NCI-H2081 (cell line): ENCODE measurements at places on chromosomes 1 and 21.

DNA sequence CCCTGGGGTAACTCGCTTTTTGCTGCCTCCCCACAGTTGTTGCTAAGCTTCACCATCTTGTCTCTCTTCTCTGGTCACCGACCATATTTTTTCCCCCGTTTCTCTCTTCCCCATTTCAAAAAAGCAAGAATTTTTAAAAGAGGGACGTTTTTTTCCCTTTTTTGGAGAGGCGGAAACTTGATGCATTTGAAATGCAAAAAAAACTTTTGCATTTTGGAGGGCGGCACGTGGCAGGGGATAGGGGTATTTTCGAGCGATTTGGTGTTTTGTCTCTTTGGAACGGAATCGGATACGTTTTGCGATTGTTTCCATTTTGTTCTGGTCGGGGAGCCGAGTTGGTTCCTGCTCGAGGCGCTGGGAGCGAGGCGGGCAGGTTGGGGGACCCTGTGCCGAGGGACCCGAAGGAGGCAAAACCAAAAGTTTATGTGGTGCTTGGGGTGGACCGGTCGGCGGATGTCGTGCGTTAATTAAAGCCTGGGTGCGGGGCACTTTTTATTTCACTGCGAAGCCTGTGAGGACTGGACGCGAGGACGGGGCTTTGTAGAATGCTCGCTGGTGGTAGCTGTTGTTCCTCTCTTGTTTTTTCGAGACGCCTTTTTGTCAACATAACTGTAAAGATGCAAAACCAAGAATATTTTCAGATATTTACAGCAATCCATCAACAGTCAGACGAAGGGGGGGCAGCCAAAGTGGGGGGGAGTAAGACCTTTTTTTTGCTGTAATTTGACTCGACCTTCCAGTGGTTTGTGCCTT lies 884 bp downstream of the H3-3A start:
- DNase-seq: peak; percentile 60

DNA sequence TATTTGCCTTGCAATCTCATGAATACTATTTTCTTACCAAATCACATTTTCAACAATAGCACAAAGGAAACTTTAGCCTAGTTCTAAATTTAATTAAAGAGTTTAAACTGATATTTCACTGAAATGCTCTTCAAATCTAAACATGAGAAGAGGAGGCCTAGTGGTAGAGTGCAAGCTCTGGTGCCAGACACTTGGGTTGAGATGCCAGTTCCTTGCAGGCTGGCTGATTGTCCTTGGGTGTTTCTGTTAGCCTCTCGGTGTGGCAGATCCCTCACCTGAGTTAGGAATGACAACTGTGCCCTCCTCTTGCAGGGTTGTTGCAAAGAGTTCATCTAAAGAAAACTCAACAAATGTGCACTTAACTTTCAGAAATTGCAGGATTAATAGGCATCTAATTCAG lies 12.5 kb downstream of the ZBTB21 start:
- no peak for DNase-seq

GRCh38 chr21:45522381-45522780 lies 19.9 kb downstream of the SLC19A1 start:
- DNase-seq: no peak

- peak; percentile 61 for DNase-seq
These were observed 137.6 kb upstream of the RUNX3 start for GRCh38 chr1:25067518-25068251.

DNA sequence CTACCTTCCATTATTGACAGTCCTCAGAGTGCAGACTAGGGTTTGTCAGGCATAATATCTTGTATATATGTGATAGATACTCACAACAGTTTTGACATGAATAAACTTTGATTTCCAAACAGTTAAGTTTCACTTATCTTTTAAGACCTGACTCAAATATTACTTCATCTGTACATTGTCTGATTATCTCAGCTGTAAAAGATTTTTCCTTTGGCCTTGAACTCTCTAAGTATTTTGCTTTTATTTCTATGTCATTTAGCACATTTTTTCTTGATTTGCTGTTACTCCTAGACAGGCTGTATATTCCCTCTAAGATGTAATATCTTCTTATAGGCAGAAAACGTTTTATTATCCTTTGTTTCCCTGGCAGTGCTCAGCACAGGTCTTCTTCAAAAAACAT lies 65.6 kb upstream of the DMRTA2 start:
- DNase-seq: no peak

- DNase-seq: no peak
These were observed 208.2 kb upstream of the USP25 start for GRCh38 chr21:15521644-15522001.

DNA sequence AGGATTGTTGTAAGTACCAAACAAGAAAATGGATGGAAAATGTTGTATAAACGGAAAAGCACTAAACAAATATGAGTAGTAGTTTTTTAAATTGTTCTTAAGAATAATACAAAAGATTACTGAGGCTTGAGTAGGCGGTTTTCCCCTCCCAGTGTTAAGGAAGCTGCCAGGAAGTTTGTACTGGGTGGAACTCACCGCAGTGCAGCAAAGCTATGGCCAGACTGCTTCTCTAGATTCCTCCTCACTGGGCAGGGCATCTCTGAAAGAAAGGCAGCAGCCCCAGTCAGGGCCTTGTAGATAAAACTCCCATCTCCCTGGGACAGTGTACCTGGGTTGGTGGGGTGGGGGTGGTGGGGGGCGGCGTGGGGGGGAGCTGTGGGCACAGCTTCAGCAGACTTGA lies 58.7 kb downstream of the XCL2 start:
- DNase-seq: no peak

- no peak for DNase-seq
These were observed 136.1 kb downstream of the PRDM2 start for GRCh38 chr1:13836136-13836535.

DNA sequence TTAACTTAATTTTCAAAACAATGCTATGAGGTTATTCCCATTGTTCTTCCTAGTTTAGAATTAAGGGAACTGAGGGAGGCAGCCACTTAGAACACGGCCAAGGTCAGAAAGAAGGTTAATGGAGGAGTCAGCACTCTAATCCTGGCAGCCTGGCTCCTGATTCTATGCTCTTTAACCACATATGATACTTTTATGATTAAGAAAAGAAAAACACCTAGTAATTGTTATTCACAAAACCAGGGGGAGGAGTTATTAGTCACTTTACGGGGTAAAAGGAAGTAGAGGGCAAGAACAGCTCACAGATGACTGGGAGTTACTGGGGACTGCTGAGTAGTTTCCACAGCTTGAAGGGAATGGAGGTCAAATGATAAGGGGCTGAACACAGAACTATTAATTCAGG lies 38.6 kb downstream of the GADD45A start:
- DNase-seq: no peak

GRCh38 chr1:147560765-147561471 lies 19.6 kb downstream of the BCL9 start:
- DNase-seq: no peak

DNA sequence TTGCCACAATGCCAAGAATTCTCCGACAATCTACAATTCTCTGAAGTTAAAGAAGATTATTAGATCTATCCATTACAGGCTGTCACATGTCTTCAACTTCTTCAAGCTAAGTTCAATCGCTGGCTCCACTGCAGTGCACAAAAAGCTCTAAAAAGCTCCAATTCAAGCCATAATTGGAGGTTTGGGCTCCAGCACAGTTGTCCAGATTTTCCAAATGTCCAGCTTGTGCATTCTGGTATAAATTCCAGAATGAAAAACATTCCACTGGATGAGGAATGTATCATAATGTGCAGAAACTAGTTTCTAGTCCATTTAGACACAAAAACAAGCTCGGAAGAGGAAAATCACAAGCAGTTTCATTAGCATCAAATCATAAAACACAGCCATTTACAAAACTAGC lies 138.6 kb downstream of the NRIP1 start:
- no peak for DNase-seq

DNA sequence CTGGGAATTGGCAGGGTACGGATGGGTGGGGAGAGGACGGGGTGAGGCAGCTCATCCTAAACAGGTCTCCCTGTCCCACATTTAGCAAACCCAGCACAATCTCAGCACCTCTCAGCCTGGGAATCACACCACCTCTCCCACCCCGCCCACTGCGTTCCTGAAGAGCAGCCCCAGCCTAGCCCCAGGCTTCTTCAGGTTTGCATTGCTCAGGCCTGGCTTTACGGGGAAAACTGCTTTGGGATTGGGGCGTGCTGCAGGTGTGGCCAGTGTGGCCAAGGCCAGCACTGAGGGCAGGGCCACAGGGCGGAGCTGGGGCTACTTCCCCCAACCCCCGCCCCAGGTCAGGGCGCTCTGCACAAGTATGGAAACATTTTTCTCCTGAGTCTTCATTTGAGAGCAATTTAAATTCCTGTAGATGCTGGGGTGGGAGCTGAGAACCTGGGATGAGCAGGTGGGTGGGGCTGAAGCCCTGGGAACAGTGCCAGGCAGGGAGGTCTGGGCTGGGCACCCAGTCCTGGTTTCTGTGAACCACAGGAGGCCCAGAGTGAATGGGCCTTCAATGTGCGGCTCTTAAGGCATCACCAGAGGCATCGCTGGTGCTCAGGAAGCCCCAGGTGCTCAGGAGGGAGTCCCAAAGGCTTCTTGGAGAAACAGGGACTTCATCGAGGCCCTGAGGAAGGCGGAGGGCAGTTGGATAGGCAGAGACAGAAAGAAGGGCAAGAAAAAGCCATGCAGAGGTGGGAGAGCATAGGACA lies 24.1 kb downstream of the TNNT2 start:
- DNase-seq: no peak

DNA sequence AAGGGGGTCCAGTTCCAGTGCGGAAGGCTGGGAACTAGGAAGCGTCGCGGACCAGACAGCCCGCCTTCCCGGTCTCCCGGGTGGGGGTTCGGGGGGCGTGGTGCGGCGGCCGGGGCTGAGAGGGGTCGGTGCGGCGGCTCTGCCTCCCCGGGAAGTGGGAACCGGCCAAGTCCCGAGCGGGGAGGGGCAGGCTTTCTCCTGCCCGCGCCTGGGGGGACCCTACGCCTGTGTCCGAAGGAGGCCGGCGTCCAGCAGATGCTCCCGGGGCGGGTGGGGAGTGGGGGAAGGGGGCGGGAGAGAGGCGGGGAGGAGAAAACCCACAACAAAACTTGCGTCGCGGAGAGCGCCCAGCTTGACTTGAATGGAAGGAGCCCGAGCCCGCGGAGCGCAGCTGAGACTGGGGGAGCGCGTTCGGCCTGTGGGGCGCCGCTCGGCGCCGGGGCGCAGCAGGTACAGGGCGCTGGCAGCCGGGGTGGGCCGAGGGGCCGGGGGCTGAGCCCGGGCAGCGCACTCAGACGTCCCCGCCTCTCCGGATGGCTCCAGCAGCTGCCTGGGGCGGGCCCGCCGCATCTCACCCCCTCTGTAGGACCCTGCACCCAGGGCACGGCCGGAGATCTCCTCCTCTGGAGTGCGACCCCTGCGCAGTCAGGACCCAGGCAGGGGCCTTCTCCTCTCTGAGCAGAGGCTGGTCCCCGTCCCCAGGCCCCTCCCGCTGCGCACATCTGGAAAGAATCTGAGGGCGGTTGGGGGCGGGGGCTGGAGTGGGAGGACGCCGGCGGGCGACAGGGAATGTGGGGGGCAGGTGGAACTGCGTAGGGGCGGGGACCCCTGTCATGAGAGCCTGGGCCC lies at the start of gene PODN:
PODN (plus strand) TSS at position 355 of the 849 bp plus-strand sequence. CDS start 7,643 bp downstream, outside the sequence.
- DNase-seq: no peak

DNA sequence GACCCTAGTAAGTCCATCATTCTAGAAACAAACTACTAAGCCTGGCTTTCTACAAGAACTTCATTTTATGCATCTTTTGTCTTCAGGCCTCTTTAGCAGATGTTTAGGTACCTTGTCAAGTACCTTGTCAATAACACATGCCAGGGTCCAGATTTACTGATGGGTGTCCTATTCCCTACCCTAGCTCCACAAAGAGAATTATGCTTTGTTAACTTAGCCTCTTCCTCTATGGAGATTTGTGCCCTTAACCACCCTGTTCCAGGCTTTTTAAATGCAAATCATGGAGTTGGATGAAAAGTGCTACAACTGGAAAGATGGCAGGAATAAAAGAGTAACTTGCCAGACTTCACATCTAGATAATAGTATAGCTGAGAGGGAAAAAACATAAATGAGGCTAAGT lies 42.7 kb downstream of the SPATA46 start:
- DNase-seq: no peak

GRCh38 chr1:240001177-240001740 lies 90.4 kb upstream of the FMN2 start:
- DNase-seq: no peak

- no peak for DNase-seq
These were observed 383.8 kb downstream of the LMO4 start for GRCh38 chr1:87712261-87713010.

DNA sequence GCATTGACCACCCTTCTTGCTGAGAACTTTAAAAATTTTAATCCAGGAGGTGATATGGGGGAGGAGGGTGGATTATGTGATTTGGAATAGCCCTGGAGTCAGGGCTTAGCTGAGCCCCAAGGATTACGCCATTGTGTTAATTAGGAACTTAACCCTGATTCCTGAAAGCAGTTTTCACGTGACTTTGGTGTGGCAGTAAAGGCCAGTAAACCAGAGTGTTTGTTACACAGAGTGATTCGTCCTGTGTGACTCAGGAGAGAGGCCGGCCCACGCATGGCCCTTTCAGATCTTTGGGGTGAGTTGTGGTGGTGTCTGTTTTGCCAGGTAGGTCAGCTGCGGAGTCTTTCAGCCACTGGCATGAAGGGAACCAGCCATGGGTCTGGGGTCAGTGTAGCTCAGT lies 107.6 kb downstream of the NOS1AP start:
- DNase-seq: no peak

GRCh38 chr1:198947456-198947855 lies 308.6 kb downstream of the PTPRC start:
- DNase-seq: no peak
